Endodermal cell (in vitro differentiated cells): ENCODE measurements at places on chromosomes 13 and 19. TPM values are rescaled to one million over a fixed set of nuclear protein-coding genes. Genes with fewer than 3 reads are reported as not detected.
A peak's percentile ranks its signal among the peaks of the same experiment; 100 is the strongest.

DNA sequence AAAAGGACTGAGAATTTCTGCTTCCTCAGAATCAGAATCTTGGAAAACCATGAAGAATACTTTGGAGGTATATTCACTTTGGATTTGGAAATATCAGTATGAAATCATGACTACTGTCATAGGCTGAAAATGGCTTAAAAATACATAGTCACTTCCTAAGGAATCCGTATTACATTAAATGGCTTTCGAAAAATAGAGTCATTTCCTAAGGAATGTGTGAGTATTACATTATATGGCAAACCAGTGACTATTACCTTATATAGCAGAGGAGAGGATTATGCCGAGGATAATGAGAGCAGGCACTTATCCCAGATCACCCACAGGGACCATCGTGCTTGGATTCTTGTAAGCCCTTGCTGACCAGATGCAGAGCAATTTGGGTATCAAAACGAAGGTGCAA, 1471.8 kb downstream of the EFNB2 start:
- no peak for DNase-seq

DNA sequence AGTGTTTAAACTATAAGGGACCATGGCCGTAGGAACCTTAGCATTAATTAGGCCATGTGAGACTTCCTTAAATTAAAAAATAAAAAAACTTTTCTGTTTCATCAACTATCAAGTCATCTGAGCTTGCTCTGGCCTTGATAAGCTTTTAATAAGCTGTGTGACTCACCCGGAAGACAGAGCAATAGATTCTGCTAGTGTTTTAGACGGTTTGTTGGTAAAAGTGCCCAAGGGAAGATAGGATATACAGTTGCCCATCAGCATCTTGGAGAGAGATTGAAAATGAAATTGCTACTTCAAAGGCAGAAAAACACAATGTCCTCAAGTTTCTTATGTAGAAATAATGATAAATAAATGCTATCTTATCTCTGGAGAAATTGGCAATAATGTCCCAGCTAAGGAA, 31.2 kb upstream of the RCBTB2 start:
- DNase-seq = no peak

ASPDH gene
- total RNA-seq = not detected in 3 replicates

CCDC124 gene
- 128 and 129 TPM in 2 replicates for total RNA-seq

GRCh38 chr13:22960827-22961226, 220.0 kb upstream of the SGCG start:
- DNase-seq = peak; percentile 26

- no peak for DNase-seq
Measured at GRCh38 chr19:5204212-5204611, 136.4 kb downstream of the PTPRS start.

MUC16 gene
- total RNA-seq = 0.23 to 0.55 TPM (median 0.40 TPM) in 3 replicates

- DNase-seq = no peak
Measured at GRCh38 chr19:18666317-18666716, 17.2 kb upstream of the CRTC1 start.

DNA sequence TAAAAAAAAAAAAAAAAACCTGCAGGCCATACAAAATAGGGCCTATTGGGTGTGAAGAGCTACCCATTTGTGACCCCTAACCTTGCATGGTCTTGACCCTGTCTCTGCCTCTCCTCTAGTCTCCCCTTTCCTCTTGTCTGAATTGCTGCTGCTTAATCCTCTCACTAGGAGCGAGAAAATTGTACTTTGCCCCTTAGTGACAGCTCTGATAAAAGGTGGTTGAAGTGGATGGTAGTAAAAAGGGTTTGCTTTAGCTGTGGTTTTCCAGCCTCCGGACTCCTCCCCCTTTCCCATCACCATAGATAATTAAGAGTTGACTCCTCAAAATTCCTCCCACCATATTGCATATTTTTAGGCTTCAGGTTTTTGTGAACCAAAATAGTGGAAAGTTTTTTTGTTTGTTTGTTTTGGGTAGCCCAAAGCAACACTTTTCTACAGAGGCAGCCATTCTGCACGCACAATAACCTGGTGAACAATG, 23.5 kb downstream of the ACTN4 start:
- no peak for DNase-seq

ZNF442 gene
- 1.9 and 2.7 TPM in 2 replicates for total RNA-seq

SUPT5H gene
- total RNA-seq = 131 and 139 TPM in 2 replicates

- no peak for DNase-seq
Measured at GRCh38 chr13:52394586-52394985, 11.4 kb downstream of the THSD1 start.

DNA sequence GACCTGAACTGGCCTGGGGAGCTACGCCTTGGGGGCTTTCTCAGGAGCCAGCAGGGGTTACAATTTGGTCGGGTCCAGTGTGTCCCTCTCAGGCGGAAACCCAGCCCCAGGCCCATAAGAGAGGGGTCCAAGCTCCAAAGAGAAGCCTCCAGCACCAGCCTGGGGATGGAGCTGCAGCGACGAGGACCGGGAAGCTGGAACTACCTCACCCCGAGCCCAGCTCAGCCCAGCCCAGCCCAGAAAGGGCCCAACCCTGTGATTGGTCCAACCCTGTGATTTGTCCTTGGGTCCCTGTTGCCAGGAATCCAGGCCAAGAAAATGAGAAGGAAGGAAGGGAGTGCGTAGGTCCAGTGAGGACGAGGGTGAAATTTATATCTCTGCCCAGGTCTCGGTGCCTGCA, 24.1 kb downstream of the CLEC4M start:
- DNase-seq = peak; percentile 78

DNA sequence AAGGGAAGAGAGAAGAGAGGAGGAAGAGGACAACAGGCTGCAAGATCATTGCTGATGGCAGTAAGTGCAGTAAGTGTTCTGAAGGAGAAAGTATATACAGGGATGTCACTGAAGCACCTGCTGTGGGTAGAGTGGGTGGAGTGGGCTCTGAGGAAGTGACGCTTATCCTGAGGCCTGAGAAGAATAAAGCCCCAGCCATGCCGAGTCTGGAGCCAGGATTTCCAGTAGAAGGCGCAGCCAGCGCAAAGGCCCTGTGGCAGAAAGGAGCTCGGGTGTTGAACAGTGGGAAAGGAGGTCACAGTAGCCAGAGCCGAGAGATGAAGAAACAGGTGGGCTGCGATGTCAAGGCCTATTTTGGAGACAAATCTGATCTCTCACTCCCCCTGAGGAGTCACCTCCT, 31.8 kb upstream of the ADGRE5 start:
- DNase-seq = no peak

GRCh38 chr13:65914716-65915115, 1315.4 kb downstream of the PCDH9 start:
- no peak for DNase-seq

NDUFS7 gene
- 60.1 and 62.5 TPM in 2 replicates for total RNA-seq

DNA sequence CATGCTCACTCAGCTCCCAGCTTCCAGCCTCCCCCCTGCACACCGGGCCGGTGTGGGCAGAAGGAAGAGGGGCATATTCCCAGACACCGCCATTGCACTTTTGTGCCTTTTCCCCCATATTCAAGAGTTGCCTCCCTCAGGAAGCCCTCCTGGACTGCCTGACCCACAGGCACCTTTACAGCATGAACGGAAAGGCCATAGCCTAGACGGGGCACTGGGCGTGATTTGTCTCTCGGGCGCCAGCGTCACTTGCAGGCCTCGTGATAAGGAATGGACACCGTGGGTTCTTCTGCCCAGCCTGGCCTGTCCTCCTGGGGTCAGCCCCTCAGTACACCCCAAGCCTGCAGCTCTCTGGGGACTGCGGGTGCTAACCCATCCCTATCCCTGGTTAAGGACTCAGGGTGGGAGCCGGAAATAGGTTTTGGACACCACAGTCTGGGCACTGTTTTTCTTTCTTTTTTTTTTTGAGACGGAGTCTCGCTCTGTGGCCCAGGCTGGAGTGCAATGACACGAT, 933 bp upstream of the UQCR11 start:
- no peak for DNase-seq

DNA sequence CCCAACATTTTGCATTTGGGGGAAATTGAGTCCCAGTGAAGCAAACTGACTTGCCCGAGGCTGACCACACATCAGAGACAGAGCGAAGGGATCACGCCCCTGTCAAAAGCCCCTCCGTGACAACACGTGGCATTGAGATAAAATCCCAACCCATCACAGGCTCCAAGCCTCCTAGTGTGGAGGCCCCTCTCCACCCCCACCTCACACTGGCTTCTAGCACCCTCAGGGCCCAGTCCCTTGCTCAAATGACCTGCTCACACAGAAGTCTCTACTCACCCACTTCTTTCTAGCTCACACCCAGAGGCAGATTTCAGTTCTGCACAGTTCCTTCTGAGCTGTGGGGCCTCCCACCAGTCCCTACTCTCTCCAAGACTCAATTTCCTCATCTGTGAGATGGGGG, 10.3 kb downstream of the HPN start:
- DNase-seq = no peak

DNA sequence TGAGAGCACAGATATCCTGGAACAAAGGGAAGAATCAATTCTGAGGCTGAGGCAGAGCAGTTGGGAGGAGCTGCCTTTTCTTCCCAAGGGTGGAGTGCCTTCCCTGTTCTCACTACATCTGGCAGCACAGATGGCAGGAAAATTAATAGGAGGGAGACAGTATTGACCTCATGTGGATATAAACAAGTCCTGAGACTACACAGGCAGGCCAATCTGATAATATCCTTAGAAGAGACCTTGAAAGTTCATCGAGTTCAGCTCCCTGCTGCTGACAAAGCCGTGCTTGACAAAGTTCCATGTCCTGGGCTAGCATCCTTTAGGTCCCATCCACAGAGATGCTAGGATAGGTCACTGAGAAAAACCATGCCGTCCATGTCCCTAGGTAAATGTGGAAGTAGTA, 1451.5 kb downstream of the EFNB2 start:
- no peak for DNase-seq

DNA sequence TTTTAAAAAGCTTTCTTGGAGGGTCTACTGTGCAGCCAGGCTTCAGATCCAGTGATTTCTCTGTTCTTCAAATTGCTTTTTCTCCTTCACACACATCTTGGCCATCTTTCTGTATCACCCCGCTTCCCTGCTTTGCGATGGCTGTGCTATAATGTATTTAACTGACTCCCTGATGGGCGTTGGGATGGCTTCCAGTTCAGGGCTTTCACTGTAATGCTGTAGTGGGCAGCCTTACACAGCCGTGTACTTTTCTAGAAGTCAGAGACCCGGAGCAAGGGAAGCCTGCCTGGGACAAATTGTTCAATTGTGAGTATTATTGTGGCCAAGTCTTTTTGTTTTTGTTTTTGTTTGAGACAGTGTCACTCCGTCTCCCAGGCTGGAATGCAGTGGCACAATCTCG, 19.4 kb upstream of the PAK4 start:
- DNase-seq = no peak

COL4A1 gene
- total RNA-seq = 614 and 764 TPM in 2 replicates

GNG8 gene
- total RNA-seq = not detected in 2 replicates

DNA sequence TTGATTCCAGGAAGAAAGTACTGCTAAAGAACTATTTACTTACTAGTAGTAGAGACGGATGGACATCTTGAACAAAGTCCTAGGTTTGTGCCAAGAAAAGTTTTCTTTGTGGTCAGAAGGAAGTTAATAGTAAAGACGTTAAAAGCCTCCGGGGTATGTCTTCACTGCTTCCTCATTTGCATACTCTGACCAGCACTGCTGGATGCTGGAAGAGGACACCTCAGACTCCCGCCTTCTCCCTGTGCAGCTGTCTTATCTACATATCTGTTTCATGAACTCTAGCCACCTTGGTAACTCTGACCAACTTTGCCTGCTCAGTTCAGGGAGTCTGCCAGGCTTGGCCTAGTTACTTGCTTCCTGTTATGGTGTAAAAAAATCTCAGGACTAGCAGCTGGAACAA, 1109.1 kb upstream of the MIR17HG start:
- peak; percentile 51 for DNase-seq

- DNase-seq = no peak
Measured at GRCh38 chr13:74530011-74530410, 395.8 kb upstream of the KLF12 start.

DNA sequence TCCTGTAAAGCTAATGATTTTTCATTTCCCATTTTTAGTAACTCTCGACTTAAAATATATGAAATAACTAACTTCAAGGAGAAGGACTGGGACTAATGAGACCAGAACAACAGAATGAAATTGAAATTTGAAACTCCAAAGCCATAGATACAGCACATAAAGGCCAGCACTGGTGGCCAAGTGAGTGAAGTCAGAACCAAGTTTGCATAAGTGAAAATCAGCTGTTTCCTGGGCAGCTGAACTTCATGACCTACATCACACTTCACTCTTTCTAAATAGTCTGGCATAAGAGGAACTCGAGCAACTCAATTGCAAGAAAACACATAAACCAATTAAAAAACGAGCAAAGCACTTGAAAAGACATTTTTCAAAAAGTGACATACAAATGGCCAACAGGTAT, 84.5 kb downstream of the DCLK1 start:
- no peak for DNase-seq

- DNase-seq = no peak
Measured at GRCh38 chr13:33994198-33994597, 176.2 kb downstream of the RFC3 start.

DNA sequence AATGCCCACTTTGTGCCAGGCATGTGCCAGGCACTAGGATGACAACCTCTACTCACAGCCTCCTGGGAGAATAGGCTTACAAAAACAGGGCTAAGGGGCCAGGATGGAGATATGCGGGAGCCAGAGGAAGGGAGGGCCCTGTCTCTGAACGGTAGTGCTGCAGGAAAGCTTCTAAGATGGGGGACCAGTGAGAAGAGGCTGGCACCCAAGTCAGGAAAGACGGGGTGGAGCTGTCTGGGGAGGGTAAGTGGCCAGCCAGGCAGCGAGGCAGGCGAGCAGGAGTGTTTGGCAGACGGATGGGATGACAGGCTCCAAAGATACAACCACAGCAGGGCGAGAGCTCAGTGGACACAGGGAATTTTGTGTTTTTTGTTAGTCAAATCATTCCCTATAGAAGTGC, 44.7 kb upstream of the GPI start:
- no peak for DNase-seq

PRX gene
- 3.3 and 3.5 TPM in 2 replicates for total RNA-seq

DNA sequence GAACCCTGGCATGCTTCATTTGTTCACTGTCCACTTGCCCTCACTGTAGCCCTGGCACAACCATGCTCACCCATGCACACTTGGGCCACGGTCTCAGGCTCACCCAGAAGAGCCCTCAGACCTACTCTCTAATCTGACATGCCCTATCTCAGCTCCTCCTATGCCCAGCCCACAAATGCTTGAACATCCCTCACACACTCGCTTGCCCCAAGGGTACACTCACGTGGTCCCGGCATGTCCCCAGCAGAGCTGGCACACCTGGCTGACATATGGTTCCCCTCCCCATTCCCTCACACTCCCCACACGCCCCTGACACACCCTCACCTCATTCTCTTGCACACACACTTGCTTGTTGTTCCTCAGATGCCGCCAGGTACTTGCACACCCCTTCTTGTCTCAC, 55.7 kb downstream of the MAP4K1 start:
- DNase-seq = no peak

DNA sequence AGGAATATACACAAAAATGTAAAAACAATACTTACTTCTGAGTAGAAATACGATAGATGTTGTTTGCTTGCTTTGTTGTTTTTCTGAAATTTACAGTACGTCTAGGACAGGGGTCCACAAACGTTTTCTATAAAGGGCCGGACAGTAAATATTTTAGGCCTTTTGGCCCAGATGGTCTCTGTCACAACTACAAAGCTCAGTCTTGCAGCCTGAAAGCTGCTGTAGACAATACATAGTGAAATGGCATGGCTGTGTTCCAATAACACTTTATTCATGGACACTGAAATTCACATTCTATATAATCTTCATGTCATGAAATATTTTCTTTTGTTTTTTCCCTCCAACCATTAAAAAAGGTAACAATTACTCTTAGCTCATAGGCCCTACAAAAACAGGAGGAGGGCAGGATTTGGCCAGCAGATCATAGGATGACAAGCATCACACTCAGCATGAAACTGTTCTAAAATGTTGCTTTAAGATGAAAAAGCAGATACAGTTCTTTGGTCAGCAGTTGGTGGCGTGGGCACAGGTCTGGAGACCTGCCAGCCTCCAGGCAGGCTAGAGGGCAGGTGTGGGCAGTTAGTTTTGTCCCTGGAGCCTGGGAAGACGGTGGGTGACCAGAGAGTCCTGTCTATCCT, at the start of gene EDDM13:
Gene EDDM13, plus strand, starts transcription at position 588 of the 638 bp plus-strand sequence. CDS start 87 bp downstream, outside the sequence.
- DNase-seq = no peak
